SHP77 treated with DMSO at 0.1 percent for 48 hours (cell line): ENCODE measurements at places on chromosomes 11 and 22.

GRCh38 chr11:100232006-100232405, 455.1 kb upstream of the ARHGAP42 start:
- no peak for DNase-seq

GRCh38 chr22:47180796-47181195, 418.3 kb downstream of the TBC1D22A start:
- no peak for DNase-seq

- DNase-seq, result no peak
Measured at GRCh38 chr22:28938286-28938833, 55.0 kb downstream of the ZNRF3 start.

DNA sequence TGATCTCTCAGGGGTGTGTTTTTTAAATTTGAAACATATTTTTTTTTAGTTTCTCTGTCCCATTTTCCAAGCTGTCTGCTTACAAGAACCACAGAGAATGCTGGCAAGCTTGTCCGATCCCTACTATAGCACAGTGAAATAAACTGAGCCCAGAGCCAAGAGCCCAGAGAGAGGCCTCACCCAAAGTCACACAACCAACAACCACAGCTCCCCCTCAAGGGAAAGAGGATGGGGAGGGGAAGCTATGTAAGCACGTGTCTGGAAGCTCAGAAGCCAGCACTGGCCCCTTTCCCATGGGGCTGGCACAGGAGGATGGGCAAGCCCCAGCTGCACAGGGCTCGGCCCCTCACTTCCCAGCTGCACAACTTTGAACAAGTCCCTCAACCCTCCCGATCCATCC, 3.2 kb upstream of the SART1 start:
- DNase-seq, result no peak

- no peak for DNase-seq
Measured at GRCh38 chr22:40955571-40955970, 4.4 kb downstream of the RBX1 start.

- DNase-seq, result no peak
Measured at GRCh38 chr11:70462818-70463477, 64.6 kb downstream of the CTTN start.

GRCh38 chr22:39142088-39142680, 10.3 kb downstream of the CBX7 start:
- no peak for DNase-seq

- DNase-seq, result no peak
Measured at GRCh38 chr11:82883853-82884252, 16.4 kb downstream of the PRCP start.

- no peak for DNase-seq
Measured at GRCh38 chr22:25950111-25950510, 208.1 kb downstream of the MYO18B start.

DNA sequence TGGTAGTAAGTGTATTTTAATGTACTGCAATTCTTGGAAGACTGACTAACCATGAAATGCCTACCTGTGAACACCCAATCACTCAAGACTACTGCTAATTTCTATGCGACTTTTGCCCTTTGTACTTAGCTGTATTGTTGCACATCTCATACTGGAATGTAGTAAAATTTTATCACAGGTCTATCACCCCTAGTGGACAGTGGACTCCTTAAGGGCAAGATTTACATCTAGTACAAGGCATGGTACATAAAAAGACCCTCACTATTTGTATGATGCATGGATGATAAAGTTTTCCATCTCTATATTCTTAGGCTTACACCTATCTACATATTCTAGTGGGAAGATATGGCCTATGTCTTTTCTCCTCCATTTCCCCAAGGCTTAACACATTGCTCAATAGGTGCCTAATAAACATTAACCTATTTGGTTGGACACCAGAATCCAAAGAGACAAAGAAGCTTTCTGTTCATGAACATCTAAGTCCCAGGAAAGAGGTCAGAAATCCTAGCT, 26.1 kb downstream of the SERGEF start:
- DNase-seq, result no peak

DNA sequence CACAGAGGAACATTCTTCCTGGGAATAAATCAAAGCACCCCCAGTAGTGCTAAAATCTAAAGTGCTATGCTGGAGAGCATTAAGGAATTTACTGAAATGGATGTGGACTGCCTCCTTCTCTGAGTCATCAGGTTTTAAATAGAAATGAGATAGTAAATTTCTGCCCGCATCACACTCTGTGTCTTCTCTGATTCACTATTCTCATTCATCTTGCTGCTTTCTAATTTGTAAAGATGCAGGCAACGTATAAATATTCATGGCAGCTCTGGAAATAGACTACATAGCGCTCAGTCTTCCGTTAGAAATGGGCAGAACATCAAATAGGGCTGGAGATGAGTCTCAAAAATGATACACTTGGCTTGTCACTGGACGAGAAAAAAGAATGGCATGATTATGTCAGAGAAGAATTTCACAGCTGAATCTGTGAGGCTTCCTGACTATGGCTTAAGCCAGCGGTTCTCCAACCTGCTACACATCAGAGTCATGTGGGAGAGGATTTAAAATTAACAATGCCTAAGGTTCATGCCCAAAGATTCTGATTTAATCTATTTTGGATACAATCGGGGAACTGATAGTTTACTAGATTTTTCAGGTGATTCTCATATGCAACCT, 178.2 kb downstream of the LRRC4C start:
- DNase-seq, result no peak

DNA sequence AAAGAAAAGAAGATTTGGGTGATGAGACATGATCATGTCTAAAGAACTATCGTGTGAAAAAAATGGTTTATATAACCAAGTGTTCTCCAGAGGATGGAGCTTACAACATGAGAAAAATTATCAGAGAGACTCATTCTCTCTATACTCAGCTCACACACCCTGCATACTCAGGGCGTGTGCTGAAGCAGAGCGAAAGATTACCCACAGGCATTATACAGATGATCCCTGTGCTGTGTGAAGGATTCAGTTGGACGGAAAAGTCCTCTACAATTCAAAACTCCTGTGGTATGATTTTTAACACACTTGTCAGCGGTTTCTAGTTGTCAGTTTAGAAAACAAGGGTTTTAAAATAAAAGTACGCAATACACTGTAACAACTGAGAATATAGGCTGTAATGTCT, 267.3 kb downstream of the DLG2 start:
- no peak for DNase-seq

DNA sequence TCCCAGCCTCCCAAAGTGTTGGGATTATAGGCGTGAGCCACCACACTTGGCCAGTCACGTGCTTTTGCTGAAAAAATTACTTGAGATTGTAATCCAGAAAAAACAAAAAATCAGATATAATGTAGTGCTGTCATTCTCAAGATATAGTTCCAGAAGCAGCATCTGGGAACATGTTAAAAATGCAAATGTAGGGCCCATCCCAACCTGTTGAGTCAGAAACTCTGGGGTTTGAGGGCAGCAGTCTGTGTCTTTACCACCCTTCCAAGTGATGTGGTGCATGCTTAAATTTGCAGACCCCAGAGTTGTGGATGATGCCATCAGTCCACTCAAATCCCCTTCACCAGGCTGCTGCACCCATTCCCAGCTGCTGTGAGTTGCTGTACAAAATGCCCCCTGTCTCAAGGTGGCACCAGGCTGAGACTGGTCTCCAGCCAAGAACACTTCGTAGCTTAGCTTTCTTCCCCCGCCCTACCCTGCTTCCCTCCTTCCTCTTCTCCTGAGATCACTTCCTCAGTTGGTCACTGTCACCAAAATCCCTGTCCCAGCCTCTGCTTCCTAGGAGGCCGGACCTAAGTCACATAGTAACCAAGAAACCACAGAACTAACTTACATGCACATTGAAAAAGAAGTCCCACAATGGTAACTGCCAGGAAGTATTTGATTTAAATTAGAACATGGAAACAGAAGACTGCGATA, 18.2 kb upstream of the ARRB1 start:
- no peak for DNase-seq

GRCh38 chr11:77959434-77959833, 35.0 kb downstream of the INTS4 start:
- DNase-seq, result no peak

DNA sequence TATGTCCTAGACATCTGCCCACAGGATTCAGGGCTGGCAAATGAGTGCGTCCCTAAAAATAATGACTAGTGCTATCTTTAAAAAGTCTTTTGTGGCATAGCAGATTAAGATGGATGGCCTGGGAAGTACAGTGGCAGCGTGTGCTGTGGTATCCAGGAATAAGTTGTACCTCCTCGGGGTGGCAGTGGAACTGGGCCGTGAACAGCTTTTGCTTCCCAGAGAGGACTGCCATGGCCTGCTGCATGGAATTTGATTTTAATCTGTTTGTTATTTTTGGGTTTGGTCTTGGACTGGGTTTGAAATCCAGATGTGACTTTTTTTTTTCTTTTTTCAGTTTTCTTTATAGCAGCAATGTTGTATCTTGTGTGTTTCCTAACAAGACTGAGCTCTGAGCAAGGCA, 71.3 kb upstream of the PARVG start:
- DNase-seq, result no peak

- DNase-seq, result peak; percentile 40
Measured at GRCh38 chr11:111565114-111565720, 24.7 kb downstream of the LAYN start.

- no peak for DNase-seq
Measured at GRCh38 chr11:126727381-126727780, 273.2 kb downstream of the KIRREL3 start.

DNA sequence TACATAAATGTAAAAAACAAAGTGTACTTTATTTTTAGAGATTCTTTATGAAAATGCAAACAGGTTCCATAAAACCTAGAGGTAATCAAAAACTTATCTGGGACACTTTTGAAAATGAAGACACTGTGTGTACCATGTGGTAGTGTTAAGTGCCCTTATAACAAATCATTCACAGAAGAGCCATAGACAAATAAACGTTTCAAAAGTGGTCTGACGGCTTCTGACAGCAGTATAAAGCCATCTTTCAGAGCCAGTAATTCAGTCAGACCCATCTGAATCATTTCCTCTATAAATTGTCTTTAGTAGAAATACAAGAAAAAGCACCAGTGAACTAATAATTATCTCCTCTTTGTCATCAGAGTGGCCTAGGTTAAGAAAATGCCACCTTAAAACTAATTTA, 100.0 kb downstream of the PAX6 start:
- DNase-seq, result peak; percentile 11

DNA sequence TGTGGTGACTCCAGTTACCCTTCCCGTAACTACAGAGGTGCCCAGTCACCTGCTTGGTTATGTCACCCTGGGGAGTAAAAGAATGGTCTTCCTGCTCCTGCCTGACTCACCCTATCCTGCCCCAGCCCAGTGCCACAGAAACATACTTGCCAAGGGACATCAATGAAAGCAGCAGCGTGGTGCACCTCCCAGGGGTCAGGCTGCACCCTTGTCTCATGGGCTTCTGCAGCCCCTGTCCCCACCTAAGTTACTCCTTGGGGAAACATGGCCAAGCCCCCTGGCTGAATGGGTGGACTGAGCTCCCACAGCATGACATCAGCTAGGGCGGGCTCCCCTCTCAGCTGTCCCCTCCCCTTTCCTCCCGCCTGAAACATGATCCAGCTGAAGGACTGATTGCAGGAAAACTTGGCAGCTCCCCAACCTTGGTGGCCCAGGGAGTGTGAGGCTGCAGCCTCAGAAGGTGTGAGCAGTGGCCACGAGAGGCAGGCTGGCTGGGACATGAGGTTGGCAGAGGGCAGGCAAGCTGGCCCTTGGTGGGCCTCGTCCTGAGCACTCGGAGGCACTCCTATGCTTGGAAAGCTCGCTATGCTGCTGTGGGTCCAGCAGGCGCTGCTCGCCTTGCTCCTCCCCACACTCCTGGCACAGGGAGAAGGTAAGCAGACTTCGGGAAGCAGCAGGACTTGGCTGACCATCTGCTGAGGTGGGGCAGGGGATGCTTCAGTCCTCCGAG, at the start of gene HTR3A:
Gene HTR3A (plus strand): TSS at position 368 of the 730 bp plus-strand sequence. CDS start 218 bp downstream, at position 586.
- DNase-seq, result peak; percentile 47

GRCh38 chr11:5225480-5225871, 1.4 kb downstream of the HBB start:
- DNase-seq, result no peak
